ENCODE measurements at places on chromosomes 7 and 10. TPM values are rescaled to one million over a fixed set of nuclear protein-coding genes. Genes with fewer than 3 reads are reported as not detected.

The CLEC5A gene
- polyA plus RNA-seq = not detected

The MLXIPL gene
- polyA plus RNA-seq = 66.2 TPM

The TMEM176A gene
- polyA plus RNA-seq = not detected

The KCND2 gene
- polyA plus RNA-seq = not detected

The STAG3 gene
- polyA plus RNA-seq = 0.09 TPM

The TRDMT1 gene
- 2.0 TPM for polyA plus RNA-seq

The HOXA4 gene
- 4.3 TPM for polyA plus RNA-seq

The ZNF735 gene
- not detected for polyA plus RNA-seq

The SPDYE6 gene
- polyA plus RNA-seq = not detected

GRCh38 chr10:102230264-102230860 lies 4.3 kb downstream of the ELOVL3 start:
- H3K4me3 ChIP-seq = peak overlapping the region; percentile 72
- H3K4me1 ChIP-seq = peaks cover 50% of the 10 kb centered on the region
- H3K27ac ChIP-seq = no peak overlapping the region
- peaks cover 45% of the 10 kb centered on the region for H3K27me3 ChIP-seq

GRCh38 chr10:116001262-116001857 lies 271.6 kb downstream of the GFRA1 start:
- no peaks in the 10 kb centered on the region for H3K36me3 ChIP-seq
- H3K27ac ChIP-seq = no peak overlapping the region
- DNase-seq = no peak
- H3K4me1 ChIP-seq = no peaks in the 10 kb centered on the region
- no peaks in the 10 kb centered on the region for H3K27me3 ChIP-seq

DNA sequence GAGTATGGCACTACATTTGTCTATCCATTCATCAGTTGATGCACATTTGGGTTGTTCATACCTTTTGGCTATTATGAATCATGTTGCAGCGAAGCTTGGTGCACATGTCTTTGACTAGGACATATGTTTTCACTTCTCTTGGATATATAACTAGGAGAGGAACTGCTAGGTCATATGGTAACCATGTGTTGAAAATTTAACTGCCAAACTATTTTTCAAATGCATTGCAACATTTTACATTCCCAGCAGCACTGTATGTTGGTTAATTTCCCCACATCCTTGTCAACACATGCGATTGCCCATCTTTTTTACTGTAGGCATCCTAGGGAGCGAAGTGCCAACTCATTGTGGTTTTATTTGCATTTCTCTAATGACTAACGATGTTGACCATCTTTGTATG lies 183.4 kb downstream of the PRKCQ start:
- H3K4me1 ChIP-seq = peaks cover 6% of the 10 kb centered on the region
- no peak overlapping the region for H3K27ac ChIP-seq
- peaks cover 25% of the 10 kb centered on the region for H3K27me3 ChIP-seq
- H3K4me3 ChIP-seq = no peak overlapping the region
- no peaks in the 10 kb centered on the region for H3K36me3 ChIP-seq

- no peaks in the 10 kb centered on the region for H3K4me1 ChIP-seq
- H3K27ac ChIP-seq = no peak overlapping the region
- no peak overlapping the region for H3K4me3 ChIP-seq
- no peaks in the 10 kb centered on the region for H3K27me3 ChIP-seq
- DNase-seq = no peak
These were observed 140.1 kb upstream of the ADAM12 start for GRCh38 chr10:126528315-126528835.

DNA sequence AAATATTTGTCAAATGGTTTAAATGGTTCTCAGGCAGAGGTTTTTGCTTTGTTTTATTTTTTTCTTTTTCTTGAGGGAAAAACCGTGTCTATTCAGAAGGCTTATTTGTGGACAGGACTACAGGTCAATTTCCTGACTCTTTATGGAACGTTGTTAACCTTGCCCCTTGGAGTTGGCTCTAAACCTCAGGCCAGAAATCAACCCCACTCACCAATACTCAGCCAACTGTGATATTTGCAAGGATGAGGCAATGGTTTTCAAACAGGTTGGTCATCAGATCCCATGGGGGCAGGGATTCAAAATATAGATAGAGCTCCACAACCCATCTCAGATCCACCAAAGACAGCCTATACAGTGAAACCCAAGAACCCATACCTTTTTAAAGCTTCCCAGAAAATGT lies 10.2 kb downstream of the PDLIM1 start:
- H3K36me3 ChIP-seq = peaks cover 3% of the 10 kb centered on the region
- no peaks in the 10 kb centered on the region for H3K27me3 ChIP-seq
- H3K4me1 ChIP-seq = peaks cover 100% of the 10 kb centered on the region

GRCh38 chr7:5491251-5492019 lies 67.8 kb upstream of the TNRC18 start:
- H3K4me1 ChIP-seq = peaks cover 8% of the 10 kb centered on the region
- H3K27ac ChIP-seq = no peak overlapping the region
- no peaks in the 10 kb centered on the region for H3K36me3 ChIP-seq

DNA sequence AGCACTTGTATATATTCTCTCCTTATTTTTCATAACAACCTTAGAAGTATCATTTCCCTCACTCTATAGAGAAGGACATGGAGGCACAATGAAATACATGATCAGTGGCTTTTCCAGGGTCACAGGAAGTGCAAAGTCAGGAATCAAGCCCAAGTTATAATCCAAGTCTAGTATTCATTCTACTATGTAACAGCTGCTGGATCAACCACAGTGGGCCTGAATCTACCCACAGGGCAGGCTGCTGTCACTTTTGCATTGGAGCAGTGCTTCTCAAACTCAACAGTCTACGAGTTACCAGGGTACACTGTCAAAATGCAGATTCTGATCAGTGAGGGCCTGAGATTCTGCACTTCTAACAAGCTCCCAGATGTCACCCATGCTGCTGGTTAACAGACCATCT lies 18.3 kb downstream of the ZDHHC16 start:
- no peaks in the 10 kb centered on the region for H3K27me3 ChIP-seq
- peak overlapping the region; percentile 55 for H3K27ac ChIP-seq
- no peak for DNase-seq

- H3K4me3 ChIP-seq = no peak overlapping the region
- H3K27me3 ChIP-seq = no peaks in the 10 kb centered on the region
- no peaks in the 10 kb centered on the region for H3K36me3 ChIP-seq
- DNase-seq = no peak
These were observed 199.5 kb downstream of the BICC1 start for GRCh38 chr10:58712141-58712540.

GRCh38 chr7:137609500-137609899 lies 237.3 kb downstream of the DGKI start:
- no peak overlapping the region for H3K27ac ChIP-seq
- no peaks in the 10 kb centered on the region for H3K4me1 ChIP-seq
- no peak for DNase-seq
- no peak overlapping the region for H3K4me3 ChIP-seq

- H3K27ac ChIP-seq = no peak overlapping the region
- no peaks in the 10 kb centered on the region for H3K36me3 ChIP-seq
- peaks cover 1% of the 10 kb centered on the region for H3K27me3 ChIP-seq
- H3K4me1 ChIP-seq = no peaks in the 10 kb centered on the region
- DNase-seq = no peak
These were observed 11.8 kb upstream of the CELF2 start for GRCh38 chr10:11005725-11006427.

DNA sequence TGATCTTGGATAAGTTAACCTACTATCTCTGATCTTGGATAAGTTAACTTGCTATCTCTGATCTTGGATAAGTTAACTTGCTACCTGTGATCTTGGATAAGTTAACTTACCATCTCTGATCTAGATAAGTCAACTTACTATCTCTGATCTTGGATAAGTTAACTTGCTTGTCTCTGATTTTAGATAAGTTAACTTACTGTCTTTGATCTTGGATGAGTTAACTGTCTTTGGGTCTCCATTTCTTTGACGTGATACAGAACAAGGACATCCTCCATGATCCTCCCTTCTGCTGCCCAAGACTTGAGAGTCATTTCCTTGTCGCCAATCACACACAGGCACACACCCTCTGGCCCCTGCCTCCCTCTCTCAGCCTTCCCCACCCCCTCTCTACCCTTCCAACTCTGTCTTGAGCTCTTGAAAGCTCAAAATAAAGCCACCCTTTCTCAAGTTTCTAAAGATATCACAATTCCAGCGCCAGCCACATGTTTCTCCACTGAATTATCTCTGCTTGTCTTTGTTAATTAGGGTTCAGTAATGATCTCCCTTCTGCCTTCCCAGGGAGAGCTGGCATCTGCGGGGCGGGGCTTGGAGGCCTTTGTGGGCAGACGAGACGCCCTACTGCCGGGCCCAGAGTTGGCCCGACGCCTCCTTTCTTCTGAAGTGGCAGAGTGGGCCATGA lies 85.1 kb upstream of the GTF2I start:
- H3K27me3 ChIP-seq = no peaks in the 10 kb centered on the region
- no peak overlapping the region for H3K27ac ChIP-seq
- peaks cover 13% of the 10 kb centered on the region for H3K4me1 ChIP-seq
- DNase-seq = no peak
- no peaks in the 10 kb centered on the region for H3K36me3 ChIP-seq
- H3K4me3 ChIP-seq = no peak overlapping the region

DNA sequence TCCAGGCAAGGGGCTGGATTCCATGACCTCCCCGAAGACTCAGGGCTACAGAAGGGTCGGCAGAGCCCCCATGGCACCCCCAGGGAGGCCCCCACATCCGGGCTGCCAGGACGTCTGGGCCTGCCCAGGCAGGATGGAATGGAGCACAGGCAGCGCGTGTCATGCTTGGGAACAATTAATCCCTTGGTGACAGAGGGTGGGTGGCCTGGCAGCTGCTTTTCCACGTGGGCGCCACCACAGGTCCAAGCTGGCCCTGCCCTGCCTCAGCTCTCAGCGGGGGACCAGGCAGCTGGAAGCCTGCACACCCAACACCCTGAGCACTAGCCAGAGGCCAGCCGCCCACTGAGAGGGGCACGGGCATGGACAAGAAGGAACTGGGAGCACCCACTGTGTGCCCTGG lies 11.4 kb downstream of the ELN start:
- H3K27ac ChIP-seq = no peak overlapping the region
- no peaks in the 10 kb centered on the region for H3K4me1 ChIP-seq
- no peaks in the 10 kb centered on the region for H3K36me3 ChIP-seq
- H3K27me3 ChIP-seq = peaks cover 59% of the 10 kb centered on the region
- no peak for DNase-seq
- no peak overlapping the region for H3K4me3 ChIP-seq

- no peak overlapping the region for H3K27ac ChIP-seq
- no peaks in the 10 kb centered on the region for H3K36me3 ChIP-seq
- no peak for DNase-seq
- H3K4me3 ChIP-seq = no peak overlapping the region
- H3K27me3 ChIP-seq = no peaks in the 10 kb centered on the region
These were observed 45.0 kb upstream of the PPP1R3C start for GRCh38 chr10:91677911-91678310.

DNA sequence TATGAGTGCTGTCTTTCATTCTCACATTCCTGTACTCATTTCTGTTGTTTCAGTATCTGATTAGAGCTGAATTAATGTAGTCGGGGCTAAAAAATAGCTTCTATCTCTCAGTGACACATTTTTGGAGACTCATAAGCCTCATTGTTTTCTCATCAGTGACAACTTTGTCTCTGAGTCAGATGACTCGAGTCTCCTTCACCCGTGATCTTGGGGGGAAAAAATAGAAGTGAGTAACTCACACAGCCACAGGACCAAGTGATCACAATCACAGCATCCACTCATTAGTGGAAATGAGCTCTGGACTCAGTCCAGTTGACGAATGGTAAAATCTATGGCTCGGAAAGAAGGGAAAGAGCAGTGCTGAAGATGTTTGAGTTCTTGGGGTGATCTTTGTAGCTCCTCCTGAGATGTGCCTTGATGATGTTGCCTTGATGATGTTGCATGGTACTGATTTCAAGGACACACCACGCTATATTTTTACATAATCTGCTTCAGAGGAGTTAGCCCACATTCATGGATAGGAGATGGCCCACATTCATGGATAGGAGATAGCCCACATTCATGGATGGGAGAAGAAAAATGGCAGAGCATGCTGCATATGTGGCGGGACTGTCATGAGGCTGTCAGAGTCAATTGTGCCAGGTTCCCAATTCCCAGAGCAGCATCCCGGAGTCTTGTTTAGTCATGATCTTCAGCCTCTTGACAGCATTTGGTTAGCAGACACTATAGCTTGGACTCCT lies 214.7 kb downstream of the CELF2 start:
- no peak for DNase-seq
- H3K27ac ChIP-seq = no peak overlapping the region
- H3K27me3 ChIP-seq = peaks cover 2% of the 10 kb centered on the region
- H3K4me3 ChIP-seq = no peak overlapping the region

GRCh38 chr10:52082307-52082706 lies 231.8 kb upstream of the DKK1 start:
- H3K27me3 ChIP-seq = peaks cover 1% of the 10 kb centered on the region
- no peaks in the 10 kb centered on the region for H3K36me3 ChIP-seq
- no peaks in the 10 kb centered on the region for H3K4me1 ChIP-seq
- no peak overlapping the region for H3K27ac ChIP-seq
- H3K4me3 ChIP-seq = no peak overlapping the region
- no peak for DNase-seq

DNA sequence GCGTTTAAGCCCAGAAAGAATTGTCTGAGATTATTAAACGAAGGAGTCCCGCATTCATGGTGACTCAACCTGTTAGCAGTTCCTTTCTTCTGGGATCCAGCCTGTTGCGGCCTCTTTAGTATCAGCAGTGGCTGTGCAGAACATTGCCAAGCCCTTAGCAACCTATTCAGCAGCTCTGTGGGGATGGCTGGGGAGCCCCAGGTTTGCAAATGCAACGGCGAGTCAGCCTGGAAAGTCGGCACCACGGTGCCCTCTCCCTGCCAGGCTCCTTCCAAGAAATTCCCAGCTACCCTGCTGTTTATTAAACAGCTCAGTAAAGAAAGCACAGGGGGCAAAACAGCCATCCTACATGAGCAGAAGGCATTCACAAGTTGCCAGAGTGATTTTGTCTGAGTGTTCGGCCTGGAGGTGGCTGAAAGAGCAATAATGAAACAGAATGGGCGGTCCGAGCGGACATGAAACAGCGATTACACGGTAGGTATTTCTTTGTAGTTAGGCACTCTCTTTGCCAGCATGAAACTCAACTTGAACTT lies 198.3 kb downstream of the BAMBI start:
- no peak overlapping the region for H3K27ac ChIP-seq
- peaks cover 5% of the 10 kb centered on the region for H3K27me3 ChIP-seq
- H3K4me3 ChIP-seq = peak overlapping the region; percentile 51
- DNase-seq = peak; percentile 73

DNA sequence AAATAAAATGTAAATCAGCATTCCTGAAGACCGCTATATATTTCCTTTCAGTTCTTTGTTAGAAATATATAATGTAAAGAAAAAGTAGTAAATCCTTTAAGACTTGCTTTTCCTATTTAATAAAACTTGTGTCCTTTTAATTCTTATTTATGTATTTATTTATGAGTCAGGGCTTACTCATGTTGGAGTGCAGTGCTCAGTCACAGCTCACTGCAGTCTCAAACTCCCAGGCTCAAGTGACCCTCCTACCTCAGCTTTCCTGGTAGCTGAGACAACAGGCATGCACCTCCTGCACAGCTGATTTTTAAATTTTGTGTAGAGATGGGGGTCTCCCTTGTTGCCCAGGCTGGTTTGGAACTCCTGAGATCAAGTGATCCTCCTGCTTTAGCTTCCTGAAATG lies 724.5 kb downstream of the ANKRD7 start:
- no peaks in the 10 kb centered on the region for H3K4me1 ChIP-seq
- H3K27ac ChIP-seq = no peak overlapping the region
- H3K27me3 ChIP-seq = no peaks in the 10 kb centered on the region
- H3K4me3 ChIP-seq = no peak overlapping the region
- H3K36me3 ChIP-seq = no peaks in the 10 kb centered on the region
- DNase-seq = no peak

- no peaks in the 10 kb centered on the region for H3K4me1 ChIP-seq
- no peak overlapping the region for H3K4me3 ChIP-seq
- H3K36me3 ChIP-seq = no peaks in the 10 kb centered on the region
- DNase-seq = no peak
- H3K27ac ChIP-seq = no peak overlapping the region
- no peaks in the 10 kb centered on the region for H3K27me3 ChIP-seq
These were observed 867.5 kb downstream of the NRG3 start for GRCh38 chr10:82742478-82742877.
